ENCODE measurements at places on chromosomes 12 and 14. TPM values are rescaled to one million over a fixed set of nuclear protein-coding genes. Genes with fewer than 3 reads are reported as not detected.
A peak's percentile ranks its signal among the peaks of the same experiment; 100 is the strongest.

GRCh38 chr12:19128485-19128884 is 1.0 kb upstream of the PLEKHA5 start:
- peak overlapping the region; percentile 37 for H3K27ac ChIP-seq
- no peaks in the 10 kb centered on the region for H3K36me3 ChIP-seq
- ATAC-seq = no peak
- H3K4me1 ChIP-seq = peaks cover 15% of the 10 kb centered on the region

DNA sequence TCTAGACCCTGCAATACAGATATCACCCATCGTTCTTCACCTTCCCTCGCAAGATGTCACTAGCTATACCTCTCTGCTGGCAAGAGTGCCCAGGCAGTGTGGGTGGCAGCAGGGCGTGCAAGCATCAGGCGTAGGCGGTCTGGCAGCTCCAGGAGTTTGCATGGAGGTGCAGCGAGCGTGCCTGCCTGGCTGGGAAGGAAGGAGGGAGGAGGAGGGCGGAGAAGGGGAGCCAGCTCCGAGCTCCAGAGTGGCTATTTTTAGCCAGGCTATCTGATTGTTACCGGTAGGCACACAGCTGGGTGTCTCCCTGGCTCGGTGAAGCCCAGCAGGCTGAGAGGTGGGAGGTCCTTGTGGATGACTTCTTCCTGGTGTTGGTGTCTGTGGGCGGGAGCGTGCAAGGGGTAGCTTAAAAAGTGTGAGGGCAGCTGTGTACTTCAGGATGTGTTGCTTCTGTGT is 6.2 kb downstream of the FOXJ2 start:
- H3K4me1 ChIP-seq = peaks cover 44% of the 10 kb centered on the region
- H3K36me3 ChIP-seq = peaks cover 48% of the 10 kb centered on the region
- H3K27me3 ChIP-seq = no peaks in the 10 kb centered on the region
- H3K27ac ChIP-seq = peak overlapping the region; percentile 48
- peak; percentile 75 for ATAC-seq

DNA sequence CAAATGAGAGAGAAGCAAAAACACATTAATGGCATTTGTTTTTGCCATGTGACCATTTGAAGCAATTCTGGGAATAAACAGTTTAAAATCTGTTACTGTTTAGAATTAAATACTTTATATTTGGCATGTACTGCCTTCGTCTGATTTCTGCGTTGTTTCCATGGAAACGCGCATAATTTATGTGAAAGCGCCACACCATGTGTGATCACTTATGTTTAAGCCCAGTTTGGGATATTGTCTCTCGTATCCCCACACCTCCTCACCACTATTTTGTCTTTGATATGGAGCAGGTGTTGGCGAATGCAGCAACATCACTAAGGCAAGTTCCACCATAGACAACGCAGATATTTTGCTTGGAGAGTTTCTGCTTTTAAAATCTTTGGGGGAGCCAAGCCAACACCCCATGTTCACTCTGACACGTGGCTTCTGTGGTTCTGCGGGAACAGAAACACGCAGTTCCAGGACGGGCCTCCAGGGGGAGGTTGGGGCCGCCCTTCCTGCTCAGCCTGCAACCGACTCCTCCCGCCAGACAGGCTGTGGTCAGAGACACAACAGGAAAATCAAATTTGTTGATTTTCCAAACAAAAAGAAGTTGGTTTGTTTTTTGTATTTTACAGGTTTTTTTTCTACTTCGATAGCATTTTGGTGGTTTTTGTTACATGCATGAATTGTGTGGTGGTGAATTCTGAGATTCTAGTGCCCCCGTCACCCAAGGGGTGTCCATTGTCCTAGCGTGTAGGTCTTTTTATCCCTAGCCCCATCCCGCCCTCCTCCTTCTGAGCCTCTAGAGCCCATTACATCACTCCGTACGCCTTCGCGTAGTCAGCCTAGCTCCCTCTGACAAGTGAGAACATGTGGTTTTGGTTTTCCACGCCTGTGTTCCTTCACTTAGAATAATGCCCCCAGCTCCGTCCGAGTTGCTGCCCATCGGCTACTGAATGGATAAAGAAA is 101.9 kb upstream of the SFSWAP start:
- H3K4me1 ChIP-seq = peaks cover 31% of the 10 kb centered on the region
- H3K27ac ChIP-seq = peak overlapping the region; percentile 86
- no peak overlapping the region for H3K4me3 ChIP-seq
- no peaks in the 10 kb centered on the region for H3K27me3 ChIP-seq
- H3K36me3 ChIP-seq = no peaks in the 10 kb centered on the region

The SRRM4 gene
- total RNA-seq = not detected

GRCh38 chr12:42187799-42188198 is 43.1 kb upstream of the GXYLT1 start:
- peaks cover 33% of the 10 kb centered on the region for H3K36me3 ChIP-seq
- no peak overlapping the region for H3K27ac ChIP-seq
- no peak for ATAC-seq
- no peak overlapping the region for H3K4me3 ChIP-seq
- H3K27me3 ChIP-seq = no peaks in the 10 kb centered on the region

- no peak overlapping the region for H3K27ac ChIP-seq
- no peak overlapping the region for H3K4me3 ChIP-seq
- no peaks in the 10 kb centered on the region for H3K27me3 ChIP-seq
- peaks cover 5% of the 10 kb centered on the region for H3K4me1 ChIP-seq
- no peak for ATAC-seq
These were observed 10.1 kb downstream of the KRT80 start for GRCh38 chr12:52181746-52182145.

DNA sequence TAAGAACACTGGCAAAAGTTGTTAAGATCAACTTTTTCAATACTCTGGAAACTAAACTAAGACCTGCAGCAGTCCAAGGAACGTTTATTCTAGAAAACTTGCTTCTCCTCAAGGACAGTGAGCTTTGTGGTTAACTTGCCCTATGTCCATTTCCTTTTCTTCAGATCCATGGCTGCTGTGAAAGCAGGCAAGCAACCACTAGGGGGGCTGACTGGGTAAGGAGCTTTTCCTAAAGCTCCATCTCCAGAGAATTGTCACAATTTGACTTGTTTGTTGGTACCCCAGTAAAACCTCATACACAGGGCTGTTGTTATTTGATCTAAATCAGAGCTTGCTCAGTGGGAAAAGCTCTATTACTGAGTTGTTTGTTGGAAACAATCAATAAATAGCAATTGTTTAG is 10.1 kb upstream of the RPL10L start:
- H3K27ac ChIP-seq = no peak overlapping the region
- ATAC-seq = no peak
- H3K36me3 ChIP-seq = no peaks in the 10 kb centered on the region
- H3K4me1 ChIP-seq = no peaks in the 10 kb centered on the region
- H3K4me3 ChIP-seq = no peak overlapping the region

GRCh38 chr14:26966908-26967307 is 369.1 kb upstream of the NOVA1 start:
- ATAC-seq = no peak
- H3K27me3 ChIP-seq = no peaks in the 10 kb centered on the region
- H3K4me3 ChIP-seq = no peak overlapping the region
- H3K27ac ChIP-seq = no peak overlapping the region
- H3K36me3 ChIP-seq = no peaks in the 10 kb centered on the region

DNA sequence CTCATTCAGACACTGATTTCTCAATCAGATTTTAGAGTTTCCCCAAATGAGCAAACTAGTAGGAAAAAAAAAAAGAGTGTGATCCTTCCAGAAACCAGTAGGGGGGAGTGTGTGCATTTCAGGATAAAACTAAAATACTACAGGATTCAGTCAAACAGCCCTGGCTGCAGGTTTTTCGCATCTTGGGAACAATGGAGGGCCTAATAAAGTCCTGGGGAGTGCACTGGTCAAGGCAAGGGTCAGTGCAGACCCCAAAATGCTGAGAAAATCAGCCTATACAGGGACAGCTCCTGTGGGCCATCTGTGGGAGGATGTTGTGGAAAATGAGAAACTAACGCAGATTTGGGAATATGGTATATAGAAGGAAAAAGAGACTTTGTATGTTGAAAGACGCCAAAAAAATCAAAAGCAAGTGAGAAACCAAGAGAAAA is 22.2 kb upstream of the ABCD4 start:
- peaks cover 14% of the 10 kb centered on the region for H3K27me3 ChIP-seq
- H3K27ac ChIP-seq = no peak overlapping the region
- H3K4me3 ChIP-seq = no peak overlapping the region
- no peaks in the 10 kb centered on the region for H3K36me3 ChIP-seq
- H3K4me1 ChIP-seq = no peaks in the 10 kb centered on the region

GRCh38 chr14:20469890-20470602 is 840 bp downstream of the PNP start:
- peak; percentile 88 for ATAC-seq
- peaks cover 59% of the 10 kb centered on the region for H3K36me3 ChIP-seq
- H3K4me1 ChIP-seq = peaks cover 37% of the 10 kb centered on the region
- no peaks in the 10 kb centered on the region for H3K27me3 ChIP-seq
- peak overlapping the region; percentile 97 for H3K27ac ChIP-seq

GRCh38 chr14:71063351-71063750 is 156.1 kb downstream of the PCNX1 start:
- H3K27me3 ChIP-seq = no peaks in the 10 kb centered on the region
- H3K4me1 ChIP-seq = peaks cover 9% of the 10 kb centered on the region
- no peak overlapping the region for H3K4me3 ChIP-seq
- ATAC-seq = no peak
- no peak overlapping the region for H3K27ac ChIP-seq

DNA sequence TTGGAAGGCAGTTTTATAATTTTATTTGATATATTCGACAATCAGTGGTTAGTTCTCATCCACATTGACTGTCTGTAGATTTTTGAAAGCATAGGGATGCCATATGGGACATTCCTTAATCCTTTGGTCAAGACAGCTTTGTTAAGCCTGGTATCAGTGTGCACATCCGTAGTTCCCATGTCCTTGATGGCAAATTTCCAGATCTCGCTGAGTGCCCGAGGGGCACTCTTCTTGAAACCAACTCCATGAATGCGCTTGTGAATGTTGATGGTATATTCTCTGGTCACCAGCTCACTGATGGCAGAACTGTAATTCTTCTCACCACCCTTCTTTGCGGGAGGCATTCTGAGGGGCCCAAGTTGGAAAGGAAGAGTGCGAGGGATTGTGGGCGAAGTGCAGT is 6.1 kb upstream of the DENND5B start:
- no peak for ATAC-seq
- H3K27ac ChIP-seq = no peak overlapping the region
- no peaks in the 10 kb centered on the region for H3K4me1 ChIP-seq
- no peak overlapping the region for H3K4me3 ChIP-seq
- no peaks in the 10 kb centered on the region for H3K36me3 ChIP-seq
- H3K27me3 ChIP-seq = peaks cover 23% of the 10 kb centered on the region

- no peak overlapping the region for H3K4me3 ChIP-seq
- no peaks in the 10 kb centered on the region for H3K36me3 ChIP-seq
- H3K4me1 ChIP-seq = no peaks in the 10 kb centered on the region
- no peak for ATAC-seq
These were observed 2.6 kb upstream of the RIN3 start for GRCh38 chr14:92510972-92511371.

DNA sequence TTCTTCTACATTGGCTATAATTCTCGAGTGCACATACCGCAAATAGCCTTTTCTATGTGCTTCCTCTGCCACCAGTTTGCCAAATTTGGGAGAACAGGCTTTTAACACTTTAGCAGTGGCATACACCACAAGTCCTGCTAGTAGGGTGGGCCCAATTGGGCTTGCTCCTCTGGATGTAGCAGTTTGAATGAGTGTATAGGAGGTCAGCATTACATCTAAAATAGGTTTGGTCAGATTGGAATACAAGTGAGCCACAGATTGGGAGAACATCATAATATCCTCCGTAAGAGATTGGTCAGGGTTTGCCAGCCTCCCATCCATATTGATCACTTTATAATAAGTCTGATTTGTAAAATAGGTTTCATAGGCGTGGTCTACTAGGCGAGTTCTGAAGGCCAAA is 902 bp downstream of the ABCD2 start:
- no peak overlapping the region for H3K4me3 ChIP-seq
- H3K4me1 ChIP-seq = peaks cover 14% of the 10 kb centered on the region
- ATAC-seq = no peak
- no peaks in the 10 kb centered on the region for H3K27me3 ChIP-seq
- H3K36me3 ChIP-seq = peaks cover 9% of the 10 kb centered on the region

DNA sequence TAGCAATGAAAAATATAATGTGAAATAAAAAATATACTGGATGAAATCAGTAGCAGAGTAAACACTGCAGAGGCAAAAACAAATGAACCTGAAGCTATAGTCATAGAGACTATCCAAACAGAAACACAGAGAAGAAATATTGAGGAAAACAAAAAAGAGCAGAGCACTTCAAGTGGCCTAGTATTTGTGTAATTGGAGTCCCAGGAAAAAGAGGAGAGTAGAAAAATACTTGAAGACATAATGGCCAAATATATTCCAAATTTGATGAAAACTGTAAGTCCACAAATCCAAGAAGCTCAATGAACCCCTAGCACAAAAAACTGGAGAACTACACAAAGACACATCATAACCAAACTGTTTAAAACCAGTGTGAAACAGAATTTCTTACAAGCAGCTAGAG is 37.2 kb upstream of the CTDSP2 start:
- H3K36me3 ChIP-seq = no peaks in the 10 kb centered on the region
- no peaks in the 10 kb centered on the region for H3K27me3 ChIP-seq
- H3K4me1 ChIP-seq = no peaks in the 10 kb centered on the region

DNA sequence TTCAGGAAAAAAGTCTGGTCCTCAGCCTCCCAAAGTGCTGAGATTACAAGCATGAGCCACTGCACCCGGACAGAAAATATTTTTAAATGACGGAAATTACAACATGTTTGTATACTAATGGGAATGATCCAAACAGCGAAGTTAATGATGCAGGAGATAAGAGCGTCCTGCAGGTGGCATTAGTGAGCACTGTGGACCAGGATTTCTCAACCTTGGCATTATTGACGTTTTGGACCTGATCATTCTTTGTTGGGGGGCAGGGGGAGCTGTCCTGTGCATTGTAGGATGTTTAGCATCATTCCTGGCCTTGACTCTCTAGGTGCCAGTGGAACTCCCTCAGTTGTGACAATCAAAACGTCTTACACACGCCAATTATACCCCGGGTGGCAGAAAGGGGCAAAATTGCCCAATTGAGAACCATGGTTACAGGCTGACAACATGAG is 34.1 kb downstream of the SCFD1 start:
- H3K27me3 ChIP-seq = no peaks in the 10 kb centered on the region
- no peak for ATAC-seq
- H3K36me3 ChIP-seq = peaks cover 31% of the 10 kb centered on the region
- H3K27ac ChIP-seq = no peak overlapping the region
- H3K4me1 ChIP-seq = no peaks in the 10 kb centered on the region
- H3K4me3 ChIP-seq = no peak overlapping the region

- no peaks in the 10 kb centered on the region for H3K4me1 ChIP-seq
- no peaks in the 10 kb centered on the region for H3K36me3 ChIP-seq
- H3K27me3 ChIP-seq = no peaks in the 10 kb centered on the region
- H3K4me3 ChIP-seq = no peak overlapping the region
- no peak for ATAC-seq
These were observed 273.6 kb downstream of the SUDS3 start for GRCh38 chr12:118649765-118650585.

DNA sequence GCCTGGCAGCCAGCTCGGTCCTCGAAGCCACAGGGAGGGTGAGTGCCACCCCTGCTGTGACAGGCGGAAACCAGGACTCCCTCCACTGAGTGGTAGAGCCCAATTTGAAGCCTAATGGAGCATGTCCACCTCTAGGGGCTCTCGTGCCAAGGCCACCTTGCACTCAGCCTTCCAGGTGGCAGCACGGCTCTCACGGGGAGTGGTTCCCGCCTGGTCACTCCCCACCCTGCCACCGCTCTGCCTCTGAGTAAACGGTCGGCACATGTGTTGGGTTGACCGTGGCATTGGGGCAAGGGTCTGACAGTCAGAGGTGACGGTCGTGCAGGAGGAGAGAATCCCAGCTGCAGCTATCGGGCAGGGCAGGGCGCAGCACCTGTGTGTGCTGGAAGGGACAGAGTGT is 34.8 kb downstream of the IL31 start:
- no peak overlapping the region for H3K4me3 ChIP-seq
- H3K27me3 ChIP-seq = no peaks in the 10 kb centered on the region
- no peak overlapping the region for H3K27ac ChIP-seq
